GM10248 (cell line): ENCODE measurements at places on chromosomes 11 and 22.

GRCh38 chr22:49760630-49761571 is 66.8 kb downstream of the BRD1 start:
- DNase-seq = no peak

DNA sequence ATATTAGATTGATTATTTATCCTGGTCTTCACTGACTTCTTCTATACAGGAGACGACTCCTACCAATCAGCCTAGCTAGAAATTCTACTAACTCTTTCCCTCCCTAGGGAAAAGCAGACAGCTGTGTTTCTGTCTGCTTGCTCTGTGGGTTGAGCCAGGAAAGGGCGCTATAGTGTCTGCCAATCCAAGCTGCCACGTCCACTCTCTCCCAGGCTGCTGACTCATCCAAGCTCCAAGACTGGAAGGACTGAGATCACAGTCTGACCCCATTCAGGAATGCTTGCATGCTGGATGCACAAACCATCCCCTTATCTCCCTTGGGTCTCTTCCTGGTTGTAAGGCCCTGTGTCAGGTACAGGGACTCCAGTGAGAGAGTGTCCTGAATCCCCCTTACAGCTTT is 955.6 kb downstream of the OPCML start:
- no peak for DNase-seq

DNA sequence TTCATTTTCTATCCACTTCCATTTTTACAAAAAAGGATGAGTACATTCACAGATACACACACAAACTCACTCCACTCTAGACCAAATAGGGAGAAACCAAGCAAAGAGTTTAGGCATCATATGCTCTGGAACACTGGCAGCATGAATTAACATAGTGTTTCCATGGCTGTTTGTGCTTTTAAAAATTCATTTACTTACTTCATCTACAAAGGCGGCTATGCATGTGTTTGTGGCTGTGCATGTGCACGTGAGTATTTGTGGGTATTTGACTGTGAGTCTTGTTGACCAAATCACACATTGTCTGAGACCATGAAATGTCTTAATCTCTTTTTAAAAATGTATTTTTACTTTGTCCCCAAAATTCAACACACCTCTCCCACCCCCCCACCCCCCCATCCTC is 203.0 kb upstream of the SESN3 start:
- DNase-seq = no peak

GRCh38 chr22:39466228-39467006 is 9.6 kb downstream of the MGAT3 start:
- no peak for DNase-seq

DNA sequence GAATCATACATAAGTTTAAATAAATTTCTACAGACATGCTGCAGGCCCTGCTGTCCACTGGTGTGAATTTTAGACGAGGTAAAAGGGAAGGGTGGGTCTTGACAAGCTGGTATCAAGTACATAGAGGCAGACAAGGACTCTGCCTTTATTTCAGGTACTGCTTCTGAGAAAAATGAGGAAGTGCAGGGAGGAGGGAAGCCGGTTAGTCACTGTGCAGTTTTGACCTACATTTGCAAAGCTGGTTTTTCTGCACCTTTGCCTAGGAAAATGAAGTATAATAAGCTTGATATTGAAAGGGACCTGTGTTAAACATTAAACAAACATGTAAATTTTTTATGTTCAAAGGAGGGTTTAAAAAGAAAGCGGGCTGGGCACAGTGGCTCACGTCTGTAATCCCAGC is 24.6 kb downstream of the TMEM45B start:
- no peak for DNase-seq

- DNase-seq = no peak
Observed at GRCh38 chr11:8828046-8828445, 82.9 kb upstream of the AKIP1 start.

DNA sequence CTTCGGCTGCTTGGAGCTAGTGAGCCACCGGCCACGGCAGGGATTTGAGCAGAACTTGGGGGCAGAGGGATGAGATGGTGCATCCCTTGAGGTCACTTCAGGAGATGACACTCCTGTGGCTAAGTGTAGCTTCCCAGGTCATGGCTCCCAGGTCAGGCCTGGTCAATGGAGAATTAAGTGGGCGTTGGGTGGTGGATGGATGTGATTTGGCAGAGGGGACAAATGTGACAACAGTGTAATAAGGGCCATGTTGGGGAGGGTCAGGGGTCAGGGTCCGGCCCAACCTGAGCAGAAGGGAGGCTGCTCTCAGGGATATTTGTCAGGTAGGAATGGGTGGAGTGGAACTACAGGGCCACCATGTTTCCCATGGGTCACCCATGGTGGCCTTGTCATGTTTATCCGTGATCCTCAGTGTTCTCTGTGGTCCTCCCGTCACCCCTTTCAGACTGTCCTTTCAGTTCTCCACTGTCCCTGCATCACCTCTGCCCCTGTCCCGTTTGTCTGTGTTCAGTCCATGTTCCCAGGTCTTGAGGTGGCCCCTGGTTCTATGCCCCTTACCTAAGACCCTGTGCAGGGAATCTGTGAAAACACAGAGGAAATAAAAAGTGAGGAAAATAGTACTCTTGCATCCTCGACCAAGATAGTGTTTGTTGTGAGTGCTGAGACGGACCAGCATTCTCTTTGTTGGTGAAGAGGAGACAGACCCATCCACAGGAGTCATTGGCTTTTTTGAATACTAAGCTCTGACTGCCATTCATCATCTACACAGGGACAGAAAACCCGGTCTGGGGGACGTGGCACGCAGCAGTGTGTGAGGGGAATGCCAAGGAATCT is 6.1 kb downstream of the SLC25A1 start:
- no peak for DNase-seq

GRCh38 chr22:27201741-27202140 is 544.4 kb downstream of the MIAT start:
- DNase-seq = no peak

DNA sequence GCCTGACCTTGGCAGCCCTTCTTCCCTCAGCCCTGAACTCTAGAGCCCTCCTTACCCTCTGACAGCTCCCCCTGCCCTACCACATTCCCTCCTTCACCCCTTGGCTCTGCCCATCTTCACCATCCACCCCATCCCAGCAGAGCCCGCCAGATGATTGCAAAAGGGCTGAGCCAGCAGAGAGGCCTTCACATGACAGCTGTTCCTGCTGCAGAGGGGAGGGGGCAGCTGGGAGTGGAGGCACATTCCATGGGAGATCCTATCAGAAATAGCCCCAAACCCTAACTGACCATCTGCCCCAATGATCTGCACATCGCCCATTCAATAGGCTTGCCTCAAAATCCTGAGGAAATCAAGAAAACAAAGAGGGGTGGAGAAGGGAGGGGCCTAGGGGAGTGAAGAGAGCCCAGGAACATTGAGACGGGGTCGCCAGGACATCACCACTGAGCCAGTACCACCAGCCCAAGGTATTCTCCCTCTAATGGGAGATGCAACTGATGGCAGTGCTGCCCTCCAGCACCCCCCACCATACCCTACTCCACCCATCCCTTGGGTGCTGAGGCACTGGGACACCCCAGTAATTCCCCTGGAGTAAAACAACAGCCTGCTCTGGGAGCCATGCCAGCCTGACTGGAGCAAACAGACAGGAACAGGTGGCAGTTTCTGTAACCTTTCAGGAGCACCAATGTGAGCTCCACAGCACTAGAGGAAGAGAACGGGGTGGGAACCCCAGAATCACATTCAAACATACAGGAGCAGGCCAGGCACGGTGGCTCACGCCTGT is 8.0 kb upstream of the AHNAK start:
- DNase-seq = no peak

- no peak for DNase-seq
Observed at GRCh38 chr11:100555931-100556330, 131.2 kb upstream of the ARHGAP42 start.

DNA sequence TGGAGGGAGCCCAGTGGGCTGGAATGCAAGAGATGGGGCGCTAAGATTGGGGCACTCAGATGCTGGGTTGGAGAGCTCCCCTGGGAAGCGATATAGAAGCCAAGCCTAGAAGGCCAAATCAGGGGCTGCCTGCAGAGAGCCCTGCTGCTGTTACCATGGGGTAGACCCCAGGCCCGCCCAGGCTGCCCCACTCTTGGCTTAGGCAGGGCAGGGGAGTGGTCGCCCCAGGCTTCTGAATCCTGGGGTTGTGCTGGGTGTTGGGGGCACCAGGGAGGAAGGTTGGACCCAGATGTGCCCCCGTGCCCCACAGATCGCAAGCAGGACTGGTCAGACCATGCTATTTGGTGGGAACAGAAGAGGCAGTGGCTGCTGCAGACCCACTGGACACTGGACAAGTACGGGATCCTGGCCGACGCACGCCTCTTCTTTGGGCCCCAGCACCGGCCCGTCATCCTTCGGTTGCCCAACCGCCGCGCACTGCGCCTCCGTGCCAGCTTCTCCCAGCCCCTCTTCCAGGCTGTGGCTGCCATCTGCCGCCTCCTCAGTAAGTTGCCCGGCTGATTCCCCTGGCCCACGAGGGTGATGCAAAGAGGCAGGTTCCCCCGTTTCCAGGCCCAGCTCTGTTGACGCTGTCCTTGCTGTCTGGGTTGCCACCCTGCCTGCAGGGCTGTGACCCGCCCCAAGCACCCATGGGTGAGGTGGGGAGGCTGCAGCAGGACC is 3.9 kb downstream of the FERMT3 start:
- no peak for DNase-seq

- no peak for DNase-seq
Observed at GRCh38 chr11:34745195-34745594, 124.3 kb downstream of the EHF start.

DNA sequence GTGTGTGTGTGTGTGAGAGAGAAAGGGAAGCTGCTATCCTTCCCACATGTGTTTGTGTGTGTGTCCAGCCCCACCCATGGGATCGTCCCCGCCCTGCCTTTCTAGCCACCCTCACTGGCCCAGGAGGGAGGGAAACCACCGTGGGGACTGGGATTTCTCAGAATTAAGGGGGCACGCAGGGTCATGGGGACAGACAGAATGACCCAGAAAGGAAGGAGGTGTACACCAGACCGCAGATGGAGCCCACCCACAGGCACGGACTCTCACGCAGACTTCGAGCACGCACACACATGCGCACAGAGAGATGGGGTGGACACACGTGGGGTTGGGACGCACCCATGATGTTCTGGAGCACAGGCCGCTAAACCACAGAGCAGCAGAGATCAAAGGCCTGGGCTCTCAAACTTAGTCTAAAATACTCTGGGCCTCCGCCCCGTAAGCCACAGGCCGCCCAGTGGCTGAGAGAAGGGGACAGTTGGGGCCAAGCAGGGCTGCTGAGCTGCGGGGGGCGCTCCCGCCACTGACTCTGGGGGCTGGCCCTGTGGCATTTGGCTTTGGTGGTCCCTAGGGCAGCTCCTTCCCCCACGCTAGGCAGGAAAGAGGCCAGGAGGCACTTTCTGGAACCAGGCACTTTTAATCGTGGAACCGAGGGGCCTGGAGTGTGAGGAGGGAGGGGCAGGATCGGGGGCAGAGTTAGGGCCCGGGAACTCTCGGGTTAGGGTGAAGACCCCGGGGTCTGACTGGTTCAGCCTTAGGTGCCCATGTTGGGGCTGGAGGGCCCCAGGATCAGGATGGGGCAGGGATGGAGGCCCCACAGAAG is 1.5 kb downstream of the IFITM5 start:
- no peak for DNase-seq

DNA sequence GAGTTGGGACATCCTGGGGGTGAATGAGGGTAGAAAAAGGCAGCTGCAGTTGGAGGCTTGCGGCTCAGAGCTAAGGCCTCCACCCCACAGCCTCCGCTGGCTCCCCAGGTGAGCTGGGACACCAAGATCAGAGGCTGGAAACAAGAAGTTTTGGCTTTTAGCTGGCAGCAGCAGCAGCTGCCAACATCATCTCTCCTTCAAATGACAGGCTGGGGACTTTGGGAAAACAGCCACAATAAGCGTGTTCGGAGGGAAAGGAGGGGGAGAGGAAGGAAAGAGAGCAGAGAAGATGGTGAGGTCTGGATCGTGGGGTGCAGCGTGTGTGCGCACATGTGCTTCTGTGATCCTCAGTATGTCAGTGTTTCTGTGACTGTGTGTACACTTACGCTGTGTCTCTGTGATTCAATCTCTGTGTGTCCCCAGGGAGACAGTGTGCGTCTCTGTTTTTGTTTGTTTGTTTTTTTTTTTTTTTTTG is 62.0 kb upstream of the RASD2 start:
- DNase-seq = no peak

DNA sequence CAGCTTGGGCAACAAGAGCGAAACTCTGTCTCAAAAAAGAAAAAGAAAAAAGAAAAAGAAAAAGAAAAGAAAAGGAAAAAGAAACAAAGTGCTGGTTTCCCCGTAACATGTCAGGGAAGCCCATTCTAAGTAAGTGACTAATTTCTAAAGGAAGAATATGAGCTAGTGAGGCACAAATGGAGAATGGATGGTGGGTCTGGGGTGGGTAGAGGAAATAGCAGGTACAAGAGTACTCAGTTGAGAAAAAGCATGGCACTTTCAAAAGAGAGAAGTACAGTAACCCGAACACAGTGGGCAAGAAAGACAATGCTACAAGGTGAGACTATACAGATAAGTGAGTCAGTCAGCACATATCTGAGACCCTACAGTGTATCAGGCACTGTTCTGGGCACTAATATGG is 4.5 kb downstream of the MAJIN start:
- DNase-seq = no peak

DNA sequence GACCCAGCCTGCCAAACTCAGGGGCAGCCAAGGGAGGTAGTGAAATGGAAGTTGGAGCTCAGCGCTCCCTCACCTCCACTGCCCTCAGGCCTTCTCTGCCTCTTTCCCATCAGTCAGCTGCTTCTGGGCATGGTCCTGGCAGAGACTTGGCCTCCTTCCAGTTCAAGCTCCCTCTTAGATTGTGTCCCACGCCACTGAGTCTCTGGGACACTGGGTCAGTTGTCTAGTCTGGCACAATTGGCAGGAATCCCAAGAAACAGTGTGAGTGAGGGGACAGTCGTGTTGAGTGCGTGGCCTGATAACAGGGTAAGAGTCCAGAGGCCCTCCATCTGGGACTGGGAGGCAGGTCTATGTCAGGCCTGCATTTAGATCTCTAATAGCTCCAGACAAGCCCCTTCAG is 7.1 kb upstream of the SLC35E4 start:
- DNase-seq = no peak

DNA sequence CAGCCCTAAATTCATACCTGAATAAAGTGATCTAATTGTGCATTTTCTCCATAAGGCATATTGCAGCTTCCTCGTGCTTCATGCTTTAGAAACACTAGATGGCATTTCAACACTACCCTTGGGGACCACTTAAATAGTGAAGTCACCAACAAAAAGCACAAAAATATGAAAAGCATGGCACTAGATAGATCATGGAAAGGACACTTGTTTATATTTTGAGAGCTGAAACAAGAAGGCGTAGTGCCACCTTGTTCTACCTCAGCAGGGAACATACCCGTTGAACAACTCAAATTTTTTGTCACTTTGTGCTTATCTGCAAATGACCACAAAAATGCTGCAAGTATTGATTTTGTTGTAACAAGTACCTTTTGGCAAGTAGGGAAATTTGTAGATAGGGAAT is 8.6 kb downstream of the TBCEL start:
- DNase-seq = no peak

DNA sequence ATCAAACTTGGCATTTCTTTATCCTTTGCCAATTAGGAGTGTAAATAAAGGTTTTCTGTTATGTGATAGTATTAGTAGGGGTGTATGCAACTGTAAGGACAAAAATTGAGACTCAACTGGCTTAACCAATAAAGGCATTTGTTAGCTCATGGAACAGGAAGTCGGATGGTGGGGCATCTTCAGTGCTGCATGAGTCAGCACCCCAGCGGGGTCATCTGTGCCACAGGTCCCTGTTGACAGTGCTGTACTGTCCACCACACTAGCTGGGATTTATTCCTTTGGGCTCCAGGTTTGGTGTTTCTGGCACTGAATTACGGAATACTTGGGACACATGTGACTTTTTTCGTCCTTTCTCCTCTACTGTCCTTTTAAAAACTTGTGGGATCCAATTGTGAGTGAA is 86.0 kb downstream of the PPP6R3 start:
- no peak for DNase-seq

GRCh38 chr11:69018924-69019323 is 5.9 kb upstream of the MRGPRF start:
- DNase-seq = no peak
